ENCODE measurements at places on chromosomes 1 and 21.

DNA sequence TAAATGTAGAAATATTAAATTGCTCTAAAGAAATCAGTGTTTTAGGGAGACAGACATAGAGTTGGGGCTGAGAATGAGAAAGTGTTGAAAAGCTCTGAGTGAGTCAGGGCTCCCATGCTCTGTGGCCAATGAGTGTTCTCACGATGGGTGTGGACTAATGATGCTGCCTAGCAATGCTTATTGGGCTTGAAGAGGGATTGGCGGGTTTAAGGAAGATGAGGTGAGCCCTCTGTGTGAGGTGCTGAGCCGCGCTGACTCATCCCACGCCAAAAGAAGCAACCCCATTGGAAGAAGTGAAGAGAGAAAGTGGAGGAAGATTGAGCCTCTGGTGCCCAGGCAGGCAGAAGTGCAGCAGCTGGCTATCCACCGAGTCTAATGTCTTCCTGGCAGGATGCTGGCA, 65.1 kb upstream of the DPT start:
- DNase-seq, result no peak

DNA sequence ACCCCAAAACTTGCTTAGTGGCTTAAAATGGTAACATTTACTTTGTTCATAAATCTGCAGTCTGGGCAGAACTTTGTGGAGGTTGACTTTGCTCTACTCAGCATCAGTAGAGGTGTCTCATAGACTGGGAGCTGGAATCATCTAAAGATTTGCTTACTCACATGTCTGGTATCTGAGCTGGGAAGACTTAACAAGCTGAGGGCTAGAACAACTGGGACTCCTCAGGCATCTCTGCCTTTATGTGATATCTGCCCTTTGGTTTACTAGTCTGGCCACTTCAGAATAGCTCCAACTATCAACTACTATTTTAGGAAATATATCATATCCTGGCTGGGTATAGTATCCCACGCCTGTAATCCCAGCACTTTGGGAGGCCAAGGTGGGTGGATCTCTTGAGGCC, 82.5 kb downstream of the C4BPA start:
- peak; percentile 30 for DNase-seq

DNA sequence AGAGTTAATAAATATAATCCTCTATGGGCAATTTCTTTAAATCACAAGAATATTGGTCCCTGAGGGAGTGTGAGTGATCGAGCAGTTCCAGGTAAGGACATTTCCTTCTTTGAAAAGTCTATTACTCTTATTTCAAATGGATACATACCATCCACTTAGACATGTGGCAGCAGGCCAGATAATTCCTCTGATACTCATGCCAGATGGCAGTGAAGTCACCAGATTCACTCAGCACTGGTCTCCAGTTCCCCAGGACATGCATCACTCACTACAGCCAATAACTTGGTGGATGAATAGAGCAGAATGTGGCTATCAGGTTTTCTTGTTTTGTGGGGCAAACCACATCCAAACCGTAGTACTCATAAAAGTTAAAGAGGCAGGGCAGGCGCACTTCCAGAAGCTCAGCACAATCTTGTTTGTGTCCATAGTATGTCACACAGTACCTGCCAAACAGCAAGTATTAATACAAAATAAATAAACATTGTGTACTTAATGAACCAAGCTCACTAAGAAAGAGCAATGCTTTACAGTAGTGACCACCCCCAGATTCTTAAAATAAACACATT, 74.2 kb upstream of the CD53 start:
- no peak for DNase-seq

DNA sequence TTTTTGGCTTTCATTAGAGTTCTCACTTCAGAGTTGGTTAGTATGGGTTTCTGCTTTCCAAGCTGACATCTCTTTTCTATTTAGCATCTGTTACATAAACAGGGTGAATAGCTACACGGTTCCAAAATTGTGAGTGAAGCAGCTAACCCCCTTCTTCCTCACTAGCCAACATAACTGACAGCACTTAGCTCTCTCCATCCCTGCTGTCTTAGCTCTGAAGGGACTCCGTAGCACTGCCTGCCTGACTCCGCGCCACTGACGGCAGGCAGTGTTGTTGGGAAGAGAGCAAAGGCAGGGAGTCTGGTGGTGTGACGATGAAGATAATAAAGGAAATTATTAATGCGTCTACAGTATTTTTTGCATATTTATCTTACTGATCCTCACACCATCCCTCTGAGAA, 247.0 kb downstream of the PTBP2 start:
- no peak for DNase-seq

DNA sequence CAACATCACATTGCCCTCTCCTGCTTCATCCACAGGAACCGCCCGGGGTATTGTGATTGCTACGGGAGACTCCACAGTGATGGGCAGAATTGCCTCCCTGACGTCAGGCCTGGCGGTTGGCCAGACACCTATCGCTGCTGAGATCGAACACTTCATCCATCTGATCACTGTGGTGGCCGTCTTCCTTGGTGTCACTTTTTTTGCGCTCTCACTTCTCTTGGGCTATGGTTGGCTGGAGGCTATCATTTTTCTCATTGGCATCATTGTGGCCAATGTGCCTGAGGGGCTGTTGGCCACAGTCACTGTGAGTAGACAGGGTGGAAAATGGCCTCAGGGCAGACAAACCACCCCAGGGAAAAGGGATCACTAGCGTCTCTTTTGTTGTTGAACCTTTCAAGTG, 12.7 kb downstream of the ATP1A4 start:
- DNase-seq, result no peak

DNA sequence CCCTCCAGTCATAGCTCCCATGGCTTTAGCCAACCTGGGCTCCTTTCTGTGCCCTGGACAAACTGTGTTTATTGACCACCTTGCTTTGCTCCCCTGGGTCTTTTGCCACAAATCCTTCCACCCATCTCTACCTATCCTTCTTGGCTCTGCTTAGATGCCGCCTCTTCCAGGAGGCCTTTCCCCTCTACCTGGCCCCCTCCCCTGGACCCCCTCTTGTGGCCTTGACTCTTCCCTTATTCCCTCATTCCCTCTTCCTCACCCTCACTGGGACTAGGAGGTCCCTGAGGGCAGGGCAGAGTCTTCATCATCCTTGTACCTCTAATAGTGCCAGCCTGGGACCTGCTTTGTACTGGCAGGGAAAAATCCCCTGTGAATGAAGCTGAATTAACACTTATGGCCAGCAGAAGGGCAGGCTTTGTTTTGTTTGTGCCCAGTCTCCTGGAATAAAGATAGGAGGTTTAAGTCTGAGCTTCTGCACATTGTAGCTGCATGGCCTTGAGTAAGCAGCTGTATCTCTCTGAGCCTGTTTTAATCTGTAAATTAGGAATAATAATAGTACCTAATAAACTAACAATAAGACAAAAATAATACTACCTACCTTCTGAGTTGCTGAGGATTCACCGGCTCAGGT, 13.7 kb downstream of the PTPRU start:
- no peak for DNase-seq

- DNase-seq, result peak; percentile 63
Measured at GRCh38 chr1:179002552-179003345, 22.9 kb upstream of the FAM20B start.

- no peak for DNase-seq
Measured at GRCh38 chr1:213820362-213821149, 167.2 kb upstream of the PROX1 start.

- no peak for DNase-seq
Measured at GRCh38 chr1:78304761-78305160, 186.0 kb upstream of the PTGFR start.

DNA sequence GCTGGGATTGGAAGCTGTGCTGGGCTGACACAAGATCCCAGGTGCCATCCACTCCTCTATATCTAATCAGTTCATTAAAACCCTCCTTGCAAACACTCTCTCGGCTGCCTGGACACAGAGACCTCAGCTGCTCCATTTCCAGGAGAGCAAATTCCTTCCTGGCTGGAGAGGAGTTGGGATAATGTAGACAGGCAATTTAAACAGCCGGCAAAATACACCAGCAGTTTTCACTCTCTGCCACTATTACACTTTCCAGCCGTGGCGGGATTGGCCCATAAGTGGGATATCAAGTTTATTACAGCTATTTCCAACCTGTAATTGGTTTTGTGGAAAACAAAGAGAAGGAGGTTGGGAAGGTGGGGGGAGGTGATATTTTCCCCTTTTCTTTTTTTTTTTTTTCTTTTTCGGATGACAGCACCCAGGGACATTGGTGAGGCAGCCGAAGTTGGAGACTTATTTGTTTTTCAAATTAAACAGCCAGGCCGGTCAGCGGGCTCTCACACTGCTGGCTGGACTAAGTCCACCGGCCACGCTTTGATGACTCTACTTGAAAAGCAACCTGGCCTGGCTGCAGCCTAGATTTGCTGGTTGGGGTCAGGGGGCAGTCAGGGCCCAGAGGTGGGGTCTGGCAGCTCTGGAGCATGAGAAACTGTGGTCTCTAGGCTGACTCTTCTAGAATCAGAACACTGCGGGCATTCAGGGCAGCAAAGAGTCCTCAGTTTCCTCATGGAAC, 177.4 kb downstream of the IGSF21 start:
- no peak for DNase-seq

GRCh38 chr1:33048426-33048825, 11.7 kb upstream of the AK2 start:
- DNase-seq, result no peak
